Ascending aorta (tissue), 2 donors: ENCODE measurements at places on chromosomes 6 and 20.

DNA sequence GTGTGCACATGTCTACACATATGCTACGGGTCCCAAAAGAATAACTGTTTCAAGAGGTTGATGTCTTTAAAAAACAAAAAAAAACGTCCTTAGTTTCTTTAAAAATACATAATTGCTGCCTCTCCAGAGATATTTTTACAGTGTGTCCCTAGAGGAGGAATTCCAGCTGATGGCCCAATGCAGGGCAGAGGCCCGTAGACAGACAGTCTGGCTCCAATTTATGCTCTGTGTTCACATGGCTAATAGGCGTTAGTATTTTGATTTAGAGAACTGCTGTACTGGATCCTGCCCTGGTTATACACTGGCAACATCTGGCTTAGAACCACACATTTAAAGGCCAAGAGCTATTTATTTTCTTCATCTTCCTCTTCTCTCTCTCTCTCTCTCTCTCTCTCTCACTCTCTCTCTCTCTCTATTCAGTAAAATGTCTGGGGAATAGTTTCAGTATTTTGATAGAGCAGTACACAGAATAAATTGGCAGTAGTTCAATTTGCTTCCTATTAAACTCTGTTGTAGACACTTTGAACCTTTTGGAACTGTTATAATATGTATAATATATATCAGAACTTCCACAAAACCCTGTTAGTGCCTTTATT lies 260.6 kb downstream of the EYA4 start:
- no peak for DNase-seq

DNA sequence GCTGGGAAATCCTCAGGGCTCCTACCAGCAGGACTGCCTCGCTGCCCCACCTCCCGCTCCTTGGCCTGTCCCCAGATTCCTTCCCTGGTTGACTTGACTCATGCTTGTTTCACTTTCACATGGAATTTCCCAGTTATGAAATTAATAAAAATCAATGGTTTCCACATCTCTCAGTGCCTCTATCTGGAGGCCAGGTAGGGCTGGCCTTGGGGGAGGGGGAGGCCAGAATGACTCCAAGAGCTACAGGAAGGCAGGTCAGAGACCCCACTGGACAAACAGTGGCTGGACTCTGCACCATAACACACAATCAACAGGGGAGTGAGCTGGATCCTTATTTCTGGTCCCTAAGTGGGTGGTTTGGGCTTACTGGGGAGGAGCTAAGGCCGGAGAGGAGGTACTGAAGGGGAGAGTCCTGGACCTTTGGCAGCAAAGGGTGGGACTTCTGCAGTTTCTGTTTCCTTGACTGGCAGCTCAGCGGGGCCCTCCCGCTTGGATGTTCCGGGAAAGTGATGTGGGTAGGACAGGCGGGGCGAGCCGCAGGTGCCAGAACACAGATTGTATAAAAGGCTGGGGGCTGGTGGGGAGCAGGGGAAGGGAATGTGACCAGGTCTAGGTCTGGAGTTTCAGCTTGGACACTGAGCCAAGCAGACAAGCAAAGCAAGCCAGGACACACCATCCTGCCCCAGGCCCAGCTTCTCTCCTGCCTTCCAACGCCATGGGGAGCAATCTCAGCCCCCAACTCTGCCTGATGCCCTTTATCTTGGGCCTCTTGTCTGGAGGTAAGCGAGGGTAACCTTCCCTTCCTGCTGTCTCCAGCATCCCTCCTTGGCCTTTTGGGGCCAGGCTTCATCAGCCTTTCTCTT lies at the start of gene CFB:
Gene CFB (plus strand): TSS at position 589 of the 863 bp plus-strand sequence. CDS start 127 bp downstream, at position 716.
- DNase-seq: peak; percentile 94

DNA sequence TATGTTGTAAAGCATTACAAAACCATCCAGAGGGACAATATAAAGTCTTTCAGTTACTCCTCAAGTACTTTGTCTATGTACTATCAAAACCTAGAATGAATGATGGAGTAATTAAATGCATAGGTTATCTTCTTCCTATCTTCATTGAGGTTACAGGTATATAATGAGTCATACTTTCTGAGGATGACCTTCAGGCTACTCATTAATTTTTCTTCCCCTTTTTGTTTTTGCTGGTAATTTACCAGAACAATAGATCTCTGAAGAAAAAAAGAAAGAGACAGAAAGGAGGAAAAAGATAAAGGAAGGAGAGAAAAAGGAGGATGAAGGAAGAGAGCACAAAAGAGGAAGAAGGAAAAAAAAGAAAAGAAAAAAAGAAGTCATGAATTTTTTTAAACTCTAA lies 398.4 kb downstream of the TBC1D32 start:
- DNase-seq: no peak

GRCh38 chr6:151440930-151441329 lies 11.0 kb downstream of the RMND1 start:
- DNase-seq: no peak

DNA sequence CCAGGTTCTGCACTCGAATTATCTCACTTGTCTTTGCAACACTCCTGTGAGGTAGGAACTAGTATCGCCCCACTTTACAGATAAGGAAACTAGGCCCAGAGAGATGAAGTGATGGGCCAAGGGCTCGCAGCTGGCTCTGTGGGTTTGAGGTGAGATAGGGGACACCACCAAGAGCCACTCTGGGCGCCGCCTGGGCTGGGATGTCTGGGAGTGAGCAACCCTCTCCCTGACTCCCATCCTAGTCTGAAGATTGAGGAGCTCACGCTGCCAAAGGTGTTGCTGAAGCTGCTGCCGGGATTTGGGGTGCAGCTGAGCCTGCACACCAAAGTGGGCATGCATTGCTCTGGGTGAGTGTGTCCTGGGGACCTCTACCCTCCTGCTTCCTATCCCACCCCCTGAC lies 5.4 kb downstream of the BPIFB3 start:
- no peak for DNase-seq

GRCh38 chr6:42390228-42390934 lies 61.3 kb downstream of the TRERF1 start:
- no peak for DNase-seq

DNA sequence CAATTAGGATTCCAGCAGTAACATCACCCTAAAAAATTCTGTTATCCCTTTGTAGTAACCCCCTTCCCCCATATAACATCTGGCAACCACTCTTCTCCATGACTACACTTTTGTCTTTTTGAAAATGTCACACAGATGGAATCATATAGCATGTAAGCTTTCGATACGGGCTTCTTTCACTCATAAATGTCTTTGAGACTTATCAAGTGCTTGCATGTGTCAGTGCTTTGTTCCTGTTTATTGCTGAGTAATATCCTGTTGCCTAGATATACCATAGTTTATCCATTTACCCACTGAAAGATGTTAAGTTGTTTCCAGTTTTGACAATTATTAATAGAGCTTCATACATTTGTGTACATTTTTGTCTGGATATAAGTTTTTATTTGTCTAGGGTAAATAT lies 10.4 kb upstream of the SNPH start:
- DNase-seq: no peak

DNA sequence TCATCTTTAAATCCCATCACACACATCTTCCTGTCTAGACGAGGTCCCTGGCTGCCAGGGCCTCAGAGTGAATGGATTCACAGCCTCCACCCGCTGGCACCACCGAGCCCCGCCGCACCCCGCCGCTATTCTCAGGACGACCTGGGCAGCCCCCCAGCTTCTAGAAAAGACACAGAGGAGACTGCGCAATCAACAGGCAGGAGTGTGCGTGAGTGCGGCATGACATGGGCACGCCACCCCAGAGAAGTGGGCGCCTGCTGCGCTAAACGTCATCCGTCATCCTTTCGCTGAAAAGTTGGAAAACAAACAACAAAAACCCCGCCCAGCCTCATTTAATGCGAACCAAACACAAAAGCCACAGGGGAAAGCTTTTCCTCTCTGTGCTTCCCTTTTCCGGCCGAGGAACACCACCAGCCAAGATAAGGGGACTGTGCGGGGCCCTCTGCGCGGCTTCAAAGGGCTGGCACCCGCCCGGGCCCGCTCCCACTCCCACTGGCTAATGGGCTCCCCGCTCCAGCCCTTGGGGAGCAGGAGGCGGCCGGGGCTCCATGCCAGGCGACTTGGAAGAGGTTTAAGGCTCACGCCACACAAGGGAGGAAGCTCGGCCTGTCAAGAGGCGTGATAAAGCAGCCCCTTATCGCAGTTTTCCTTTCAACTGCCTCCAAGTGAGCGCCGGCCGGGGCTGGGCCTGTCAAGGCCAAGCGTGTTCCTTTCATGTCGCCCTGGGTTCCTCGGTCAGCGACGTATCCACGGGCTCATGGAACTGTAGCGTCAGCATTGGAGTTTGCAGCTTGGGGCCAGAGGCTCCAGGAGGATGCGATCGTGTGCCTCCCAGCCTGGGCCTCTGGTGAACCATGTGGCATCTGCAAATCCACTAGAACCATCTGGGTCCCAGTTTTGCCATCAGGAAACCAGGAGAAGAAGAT lies 50.1 kb downstream of the NFATC2 start:
- DNase-seq: no peak

GRCh38 chr6:128327890-128328289 lies 192.5 kb downstream of the PTPRK start:
- DNase-seq: no peak

- no peak for DNase-seq
Observed at GRCh38 chr6:31186052-31186734, 15.7 kb upstream of the POU5F1 start.

DNA sequence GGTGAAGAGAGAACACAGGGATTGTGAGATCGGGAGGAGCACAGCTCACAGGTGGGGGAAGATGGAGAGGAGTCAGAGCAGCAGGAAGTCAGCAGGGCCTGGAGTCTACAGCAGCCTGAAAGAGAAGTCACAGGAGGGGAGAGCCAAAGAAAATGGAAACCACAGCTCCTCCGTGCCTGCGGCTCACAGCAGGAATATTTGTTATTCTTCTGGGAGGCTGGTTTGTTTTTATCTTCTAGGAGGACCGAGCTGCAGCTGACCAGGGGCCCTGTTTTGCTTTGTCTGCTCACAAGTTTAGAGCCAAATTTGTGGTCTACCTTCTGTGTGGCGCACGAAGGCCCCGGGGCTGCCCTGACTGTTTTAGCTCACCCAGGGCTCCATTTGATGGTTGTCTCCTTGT lies 81.8 kb downstream of the CLIC5 start:
- no peak for DNase-seq

GRCh38 chr6:52138284-52138683 lies 47.9 kb upstream of the IL17A start:
- DNase-seq: no peak

- DNase-seq: no peak
Observed at GRCh38 chr6:112480553-112480952, 133.4 kb downstream of the RFPL4B start.

DNA sequence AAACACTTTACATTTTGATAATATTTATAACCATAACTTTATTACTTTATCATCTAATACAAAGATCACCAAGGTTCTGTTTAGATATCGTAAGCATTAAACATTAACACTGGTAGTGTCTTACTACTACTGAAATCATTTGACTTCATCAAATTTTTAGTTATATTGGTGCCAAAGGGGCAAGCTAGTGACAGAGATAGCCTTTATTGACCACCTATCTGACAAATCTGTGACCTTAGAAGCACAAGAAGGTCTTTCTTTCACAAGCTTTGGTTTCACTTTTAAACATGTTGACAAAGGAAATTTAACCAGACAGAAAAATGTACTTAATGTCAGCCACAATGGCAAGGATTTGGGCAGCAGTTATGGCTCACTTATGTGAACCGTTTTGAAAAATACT lies 50.7 kb upstream of the ENPP4 start:
- no peak for DNase-seq

GRCh38 chr6:15171026-15171425 lies 74.8 kb upstream of the JARID2 start:
- no peak for DNase-seq

- DNase-seq: no peak
Observed at GRCh38 chr6:151285122-151285521, 45.4 kb downstream of the AKAP12 start.

- DNase-seq: no peak
Observed at GRCh38 chr6:43355862-43356590, 13.4 kb downstream of the ZNF318 start.

- DNase-seq: no peak
Observed at GRCh38 chr20:51036827-51037531, 14.1 kb upstream of the KCNG1 start.

DNA sequence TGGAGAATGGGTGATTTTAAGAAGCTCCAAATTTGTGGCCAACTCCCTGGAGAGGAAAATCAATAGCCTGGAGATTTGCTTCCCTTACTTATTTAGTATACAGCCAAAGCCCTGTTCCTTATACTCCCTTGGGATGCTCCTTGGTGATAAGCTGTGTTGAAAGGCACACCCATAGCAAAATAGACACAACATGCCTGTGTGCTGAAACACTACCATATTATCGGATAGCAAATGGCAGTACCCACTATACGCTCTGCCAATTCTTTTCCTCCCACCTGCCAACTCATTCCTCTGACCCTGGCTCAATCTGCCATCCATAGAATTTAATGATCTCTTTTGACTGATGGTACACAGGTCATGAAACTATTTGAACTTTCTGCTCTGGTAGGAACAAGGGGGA lies 98.2 kb downstream of the CLIC5 start:
- no peak for DNase-seq

DNA sequence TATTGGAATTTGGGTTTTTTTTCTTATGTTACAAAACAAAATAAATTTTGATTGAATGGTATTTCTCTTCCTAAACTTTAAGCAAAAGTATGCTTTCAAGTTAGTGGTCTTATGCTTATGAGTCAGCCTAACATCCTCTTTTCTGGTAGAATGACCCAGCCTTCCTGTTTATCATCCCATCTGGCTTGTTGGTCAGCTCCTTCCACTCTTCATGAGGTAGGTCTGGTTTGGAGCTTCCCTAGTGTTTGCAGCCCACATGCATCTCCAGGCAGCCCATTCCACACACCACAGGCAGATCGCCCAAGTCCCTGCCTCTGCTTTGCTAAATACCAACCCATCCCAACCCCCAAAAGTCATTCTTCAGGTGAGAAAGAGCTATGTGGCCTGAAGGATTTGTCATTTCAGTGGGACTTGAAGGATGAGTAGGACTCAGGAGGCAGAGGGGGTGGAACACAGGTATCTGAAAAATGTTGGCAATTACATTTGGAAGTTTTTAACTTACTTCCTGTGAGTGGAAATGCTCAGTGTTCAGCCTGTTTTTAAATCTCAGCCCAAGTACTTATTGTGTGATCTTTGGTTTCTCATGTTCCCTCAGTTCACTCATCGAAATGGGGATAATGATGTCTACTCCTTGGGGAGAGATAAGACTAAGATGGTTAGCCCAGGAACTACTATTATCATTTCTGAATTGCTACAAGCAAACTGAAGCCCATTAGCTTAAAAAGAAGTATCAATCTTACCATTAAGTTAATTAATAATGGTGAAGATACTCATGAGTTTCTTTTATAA lies 294.0 kb downstream of the ADGB start:
- no peak for DNase-seq

GRCh38 chr6:75077701-75078100 lies 128.2 kb downstream of the COL12A1 start:
- DNase-seq: no peak
